ENCODE measurements at places on chromosomes 3 and 15.

DNA sequence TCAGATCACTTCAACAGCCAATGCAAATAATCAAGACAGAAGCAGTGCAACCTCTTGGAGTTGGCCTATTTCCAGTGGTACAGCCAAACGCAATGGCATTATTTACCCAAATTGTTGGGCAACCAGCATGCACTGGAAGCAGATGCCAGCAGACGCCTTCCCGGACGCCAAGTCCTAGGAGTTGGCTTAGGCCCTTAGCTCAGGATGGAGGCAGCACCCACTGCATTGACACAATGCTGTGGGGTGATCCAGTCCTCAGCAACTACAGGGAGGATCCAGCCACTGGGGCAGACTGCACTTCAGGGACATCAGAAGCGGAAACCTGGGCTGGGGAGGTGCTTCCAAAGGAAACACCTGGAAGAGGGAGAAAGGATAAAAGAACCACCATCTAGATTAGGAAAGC is 290.4 kb downstream of the FAM43A start:
- DNase-seq: peak; percentile 35

GRCh38 chr3:176961916-176962315 is 235.4 kb downstream of the TBL1XR1 start:
- DNase-seq: no peak

DNA sequence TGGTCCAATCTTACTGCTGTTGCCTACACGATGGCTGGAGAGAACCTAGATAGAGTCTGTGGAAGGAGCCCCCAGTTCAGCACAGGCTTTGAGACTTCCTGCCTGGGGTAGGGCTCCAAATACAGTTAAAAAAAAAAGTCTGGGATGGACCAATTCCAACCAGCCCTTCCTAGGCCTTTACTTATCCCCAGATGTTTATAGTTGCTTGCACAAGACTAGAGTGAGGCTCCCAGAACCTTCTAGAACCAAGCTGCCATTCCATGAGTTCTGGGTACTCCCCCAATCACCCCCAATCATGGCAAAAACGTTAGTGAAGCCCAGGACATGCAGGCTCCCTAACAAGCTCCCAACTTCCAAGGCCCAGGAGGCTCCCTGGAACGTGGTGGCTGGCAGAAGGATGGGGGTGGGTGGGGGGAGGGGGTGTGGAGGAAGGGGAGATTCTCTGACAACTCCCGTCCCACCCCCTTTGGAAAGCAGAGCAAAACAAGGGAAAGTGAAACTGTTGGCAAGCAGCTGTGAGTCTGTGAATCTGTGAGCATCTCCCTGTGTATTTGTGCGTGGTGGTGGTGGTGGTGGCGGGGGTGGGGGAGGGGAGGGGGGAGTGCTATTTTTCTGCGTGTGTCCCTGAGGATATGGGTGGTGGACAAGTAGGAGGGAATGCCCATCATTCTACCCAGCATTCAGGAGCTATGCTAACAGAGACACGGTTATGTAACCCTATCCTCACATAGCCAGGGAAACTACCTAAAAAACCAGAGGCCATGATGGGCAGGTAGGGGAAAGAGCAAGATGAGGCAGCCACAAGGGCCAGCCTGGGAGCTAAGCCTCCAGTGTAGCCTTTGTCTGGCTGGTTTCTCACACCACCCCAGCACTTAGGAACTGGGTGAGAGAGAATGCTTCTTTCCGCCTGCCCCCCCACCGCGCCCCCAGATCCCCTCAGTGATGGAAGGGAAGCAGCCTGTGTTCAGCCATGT is 2.0 kb downstream of the MST1R start:
- DNase-seq: no peak

GRCh38 chr15:41886741-41887140 is 7.1 kb downstream of the SPTBN5 start:
- DNase-seq: no peak

GRCh38 chr3:111761309-111761795 is 97.7 kb upstream of the PHLDB2 start:
- DNase-seq: no peak

GRCh38 chr3:57779666-57780065 is 23.6 kb downstream of the SLMAP start:
- DNase-seq: no peak

DNA sequence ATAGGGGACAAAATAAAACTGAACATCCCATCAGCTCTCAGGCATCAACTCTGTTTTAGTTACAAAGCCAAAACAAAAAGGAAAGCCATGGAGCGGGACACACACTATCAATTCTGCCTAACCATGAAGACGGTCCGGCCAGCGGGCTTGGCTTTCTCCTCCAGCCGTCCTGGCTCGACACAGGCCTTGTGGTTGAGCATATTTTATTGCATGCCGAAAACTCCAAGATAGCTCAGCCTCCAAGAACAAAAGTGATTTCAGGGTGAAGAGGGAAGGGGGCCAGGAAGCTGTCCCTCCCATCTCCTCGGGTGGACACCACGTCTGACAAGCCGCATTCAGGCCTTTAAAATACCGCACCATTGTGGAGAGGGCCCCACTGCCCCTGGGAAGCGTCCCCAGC is 31.2 kb downstream of the WNT5A start:
- no peak for DNase-seq

DNA sequence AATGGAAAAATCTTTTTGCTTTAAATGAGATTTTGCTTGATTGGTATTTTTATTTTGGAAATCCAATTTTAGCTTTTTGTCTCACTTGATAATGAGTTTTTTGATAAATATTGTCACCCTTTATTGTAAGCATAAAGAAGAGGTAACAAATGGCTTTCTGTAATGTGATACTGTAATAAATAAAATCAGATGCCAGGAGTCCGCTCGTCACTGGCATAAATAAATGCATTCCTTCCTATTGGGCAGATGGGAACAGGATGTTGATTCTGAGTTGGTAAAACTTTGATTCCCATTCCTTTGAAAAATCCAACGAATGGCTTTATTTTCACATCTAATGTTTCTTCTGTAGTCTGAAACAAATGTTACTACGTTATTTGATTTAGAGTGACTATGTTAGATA is 59.9 kb downstream of the CACNA2D3 start:
- no peak for DNase-seq

GRCh38 chr15:78037779-78038305 is 39.7 kb downstream of the TBC1D2B start:
- DNase-seq: no peak

GRCh38 chr15:79970181-79970580 is 815 bp downstream of the BCL2A1 start:
- no peak for DNase-seq

DNA sequence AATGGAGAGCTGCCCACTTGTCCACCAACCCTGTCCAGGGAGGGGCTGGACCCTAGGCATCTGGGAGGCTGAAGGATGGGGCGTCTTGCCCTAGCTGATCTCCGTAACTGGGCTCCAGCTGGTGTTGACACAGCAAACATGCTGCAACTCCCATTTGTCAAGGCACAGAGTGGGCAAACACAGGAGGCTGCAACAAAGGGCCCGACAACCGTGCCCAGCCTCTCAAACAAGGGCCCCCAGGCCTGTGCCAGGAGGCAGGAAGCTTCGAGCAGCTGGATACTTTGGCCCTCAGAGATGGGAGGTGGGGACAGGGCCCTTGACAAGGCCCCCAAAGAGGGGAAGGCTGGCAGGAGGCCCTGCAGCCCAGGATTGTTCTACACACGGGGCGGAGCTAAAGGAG is 64.2 kb upstream of the TMEM115 start:
- DNase-seq: peak; percentile 35

DNA sequence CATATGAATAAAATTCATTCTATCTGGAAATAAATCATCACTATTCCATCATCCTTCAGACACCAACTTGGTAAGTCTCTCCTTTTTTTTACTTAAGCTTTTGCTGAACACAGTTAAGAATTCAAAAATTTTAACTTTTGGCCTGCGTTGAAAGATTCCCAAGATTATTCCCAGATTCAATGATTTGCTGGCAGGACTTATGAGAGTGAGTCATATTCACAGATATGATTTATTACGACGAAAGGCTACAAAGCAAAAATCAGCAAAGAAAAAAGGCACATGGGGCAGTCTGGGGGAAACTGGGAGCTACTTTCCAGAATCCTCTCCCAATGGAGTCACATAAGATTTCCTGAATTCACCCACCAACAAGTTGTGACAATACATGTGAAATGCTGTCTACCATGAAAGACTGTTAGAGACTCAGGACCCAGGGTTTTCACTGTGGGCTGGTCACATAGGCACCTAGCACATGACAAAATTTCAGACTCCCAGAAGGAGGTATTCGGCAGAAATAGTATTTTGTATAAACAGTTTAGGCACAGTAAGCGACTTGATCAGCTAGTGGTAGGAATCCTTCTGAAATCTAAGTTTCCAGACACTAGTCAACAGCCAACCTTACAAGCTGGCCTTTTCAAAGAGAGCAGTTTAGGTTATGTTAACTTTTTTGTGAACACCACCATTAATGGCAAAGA is 82.1 kb downstream of the DLG1 start:
- peak; percentile 69 for DNase-seq

- no peak for DNase-seq
Measured at GRCh38 chr15:68385671-68386586, 46.0 kb downstream of the ITGA11 start.

DNA sequence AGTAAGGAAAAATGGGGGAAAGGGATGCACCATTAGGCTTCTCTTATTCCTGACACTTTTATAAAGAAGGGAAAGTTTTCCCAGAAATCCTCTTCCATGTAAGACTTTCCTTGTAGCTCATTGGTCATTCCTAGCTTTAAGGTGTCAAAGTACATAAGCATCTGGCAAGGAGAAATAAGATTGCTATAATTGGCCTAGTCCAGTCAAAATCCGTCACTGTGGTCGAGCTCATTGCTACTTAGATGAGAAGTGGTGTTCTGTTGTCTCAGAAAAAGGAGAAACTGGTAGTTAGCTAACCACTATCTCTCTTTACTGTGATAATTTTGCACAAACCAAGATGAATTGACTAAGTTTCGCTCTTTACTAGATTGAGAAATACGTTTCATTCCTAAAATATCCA is 370.1 kb downstream of the CNTN4 start:
- no peak for DNase-seq

DNA sequence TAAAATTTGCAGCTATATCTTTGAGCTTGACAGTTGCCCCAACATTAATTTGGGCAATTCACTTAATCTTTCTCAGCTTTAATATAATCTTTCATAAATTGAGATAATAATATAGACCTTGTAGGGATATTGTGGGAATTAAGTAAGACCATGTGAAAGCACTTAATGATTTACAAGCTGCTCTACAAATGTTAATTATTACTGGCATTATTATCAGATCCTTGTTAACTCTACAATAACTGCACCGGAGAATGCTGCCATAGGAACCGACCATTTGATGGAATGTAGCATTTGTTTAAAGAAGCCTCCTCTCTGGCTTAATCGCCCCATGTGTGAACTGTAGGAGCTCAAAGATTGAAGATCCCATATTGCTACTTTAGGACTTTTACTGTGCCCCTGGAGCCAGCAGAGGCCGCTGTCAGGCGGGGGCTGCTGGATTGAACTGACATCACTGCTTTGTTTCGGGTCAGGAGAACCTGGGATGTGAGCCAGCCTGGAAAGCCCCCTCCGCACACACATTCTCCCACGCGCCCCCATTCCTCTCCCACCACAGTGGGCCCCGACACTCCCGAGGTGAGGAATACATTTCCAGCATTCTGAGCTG is 154.2 kb upstream of the TNIK start:
- no peak for DNase-seq

GRCh38 chr15:57171426-57171825 is 204.9 kb upstream of the CGNL1 start:
- DNase-seq: no peak

- DNase-seq: peak; percentile 41
Measured at GRCh38 chr15:31338879-31339557, 12.4 kb downstream of the KLF13 start.

GRCh38 chr3:74920721-74921350 is 306.4 kb upstream of the CNTN3 start:
- DNase-seq: no peak

- DNase-seq: no peak
Measured at GRCh38 chr3:45616158-45616557, 21.6 kb downstream of the LIMD1 start.

GRCh38 chr3:192302721-192303120 is 424.6 kb downstream of the FGF12 start:
- DNase-seq: no peak

DNA sequence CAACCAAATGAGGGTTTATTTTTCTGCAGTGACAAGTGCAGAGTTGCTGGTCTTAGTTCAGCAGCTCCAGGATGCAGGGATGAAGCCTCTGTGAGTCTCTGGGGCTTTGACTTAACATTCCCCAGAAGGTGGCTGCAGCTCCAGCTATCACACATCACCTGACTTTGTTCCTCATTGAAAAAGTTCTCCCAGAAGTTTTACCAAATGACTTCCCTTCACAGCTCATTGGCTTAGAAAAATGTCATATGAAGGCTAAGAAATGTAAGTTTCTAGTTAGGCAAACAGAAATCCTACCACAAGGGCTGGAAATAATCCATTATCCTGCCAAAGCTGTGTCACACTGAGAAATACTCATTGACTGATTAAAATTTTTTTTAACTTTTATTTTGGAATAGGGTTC is 184.9 kb downstream of the MINAR1 start:
- no peak for DNase-seq

- no peak for DNase-seq
Measured at GRCh38 chr3:36909181-36909580, 35.7 kb downstream of the TRANK1 start.

GRCh38 chr15:72227192-72227586 is 3.8 kb downstream of the PKM start:
- no peak for DNase-seq

- DNase-seq: no peak
Measured at GRCh38 chr3:100210772-100211135, 50.0 kb upstream of the TBC1D23 start.

- DNase-seq: no peak
Measured at GRCh38 chr3:33831053-33831452, 32.6 kb downstream of the PDCD6IP start.

GRCh38 chr3:120160050-120160449 is 65.8 kb upstream of the GSK3B start:
- peak; percentile 54 for DNase-seq

DNA sequence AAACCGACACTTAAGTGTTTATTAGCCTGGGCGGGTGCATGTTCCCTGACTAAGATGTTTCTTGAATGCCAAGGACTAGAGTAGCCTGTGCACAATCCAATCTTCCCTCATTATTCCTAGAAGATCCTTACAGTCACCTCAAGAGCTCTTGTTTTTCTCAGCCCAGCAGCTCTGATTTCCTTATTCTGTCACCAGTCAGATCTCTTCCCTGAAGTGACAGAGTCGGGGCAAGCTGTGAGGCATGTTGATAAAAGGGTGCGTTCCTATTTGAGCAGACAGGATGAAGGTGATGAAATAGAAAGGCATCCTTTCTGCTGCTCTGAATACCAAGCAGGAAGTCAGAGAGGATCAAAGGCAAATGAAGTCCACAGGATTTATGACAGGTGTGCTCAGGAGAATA is 125.6 kb upstream of the MCTP2 start:
- no peak for DNase-seq

DNA sequence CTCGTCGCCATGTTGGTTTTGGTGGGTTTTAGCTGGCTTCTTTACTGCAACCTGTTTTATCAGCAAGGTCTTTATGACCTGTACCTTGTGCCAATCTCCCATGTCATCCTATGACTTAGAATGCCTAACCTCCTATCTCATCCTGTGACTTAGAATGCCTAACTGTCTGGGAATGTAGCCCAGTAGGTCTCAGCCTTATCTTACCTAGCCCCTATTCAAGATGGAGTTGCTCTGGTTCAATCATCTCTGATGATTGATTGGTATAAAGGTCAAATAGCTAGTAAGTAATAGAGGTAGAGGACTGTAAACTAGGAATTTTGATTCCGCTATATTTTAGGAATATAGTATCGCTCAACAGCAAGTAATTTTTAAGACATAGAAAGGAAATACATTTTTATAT is 1.3 kb upstream of the ACKR2 start:
- DNase-seq: no peak

- no peak for DNase-seq
Measured at GRCh38 chr3:146781059-146781458, 175.9 kb upstream of the PLSCR5 start.

Measured in NCI-H446 (cell line).